RPMI7951 (cell line): ENCODE measurements at places on chromosomes 3 and 15. TPM values are rescaled to one million over a fixed set of nuclear protein-coding genes. Genes with fewer than 3 reads are reported as not detected.
A peak's percentile ranks its signal among the peaks of the same experiment; 100 is the strongest.

DNA sequence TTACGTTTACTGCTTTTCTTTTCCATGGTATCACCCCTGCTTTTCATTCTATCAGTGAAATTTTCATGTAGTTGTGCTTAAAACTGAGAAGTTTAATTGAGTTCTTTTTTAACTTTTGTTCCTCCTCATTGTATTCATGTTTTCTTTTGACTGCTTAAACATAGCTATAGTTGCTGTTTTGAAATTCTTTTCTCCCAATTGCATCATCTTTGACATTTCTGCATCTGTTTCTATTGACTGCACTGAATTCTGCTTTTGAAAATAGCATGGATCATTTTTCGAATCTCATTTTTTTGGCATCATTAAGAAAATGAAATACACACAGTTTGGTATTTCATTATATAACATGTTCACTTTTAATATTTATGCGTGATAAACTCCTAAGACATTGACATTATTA, 694.9 kb downstream of the MECOM start:
- no peak for DNase-seq

- no peak for DNase-seq
Observed at GRCh38 chr15:51332206-51333147, 5.9 kb downstream of the CYP19A1 start.

GRCh38 chr3:137687181-137687879, 76.8 kb upstream of the SOX14 start:
- no peak for DNase-seq

- DNase-seq = no peak
Observed at GRCh38 chr3:155363690-155364070, 70.2 kb upstream of the STRIT1 start.

DNA sequence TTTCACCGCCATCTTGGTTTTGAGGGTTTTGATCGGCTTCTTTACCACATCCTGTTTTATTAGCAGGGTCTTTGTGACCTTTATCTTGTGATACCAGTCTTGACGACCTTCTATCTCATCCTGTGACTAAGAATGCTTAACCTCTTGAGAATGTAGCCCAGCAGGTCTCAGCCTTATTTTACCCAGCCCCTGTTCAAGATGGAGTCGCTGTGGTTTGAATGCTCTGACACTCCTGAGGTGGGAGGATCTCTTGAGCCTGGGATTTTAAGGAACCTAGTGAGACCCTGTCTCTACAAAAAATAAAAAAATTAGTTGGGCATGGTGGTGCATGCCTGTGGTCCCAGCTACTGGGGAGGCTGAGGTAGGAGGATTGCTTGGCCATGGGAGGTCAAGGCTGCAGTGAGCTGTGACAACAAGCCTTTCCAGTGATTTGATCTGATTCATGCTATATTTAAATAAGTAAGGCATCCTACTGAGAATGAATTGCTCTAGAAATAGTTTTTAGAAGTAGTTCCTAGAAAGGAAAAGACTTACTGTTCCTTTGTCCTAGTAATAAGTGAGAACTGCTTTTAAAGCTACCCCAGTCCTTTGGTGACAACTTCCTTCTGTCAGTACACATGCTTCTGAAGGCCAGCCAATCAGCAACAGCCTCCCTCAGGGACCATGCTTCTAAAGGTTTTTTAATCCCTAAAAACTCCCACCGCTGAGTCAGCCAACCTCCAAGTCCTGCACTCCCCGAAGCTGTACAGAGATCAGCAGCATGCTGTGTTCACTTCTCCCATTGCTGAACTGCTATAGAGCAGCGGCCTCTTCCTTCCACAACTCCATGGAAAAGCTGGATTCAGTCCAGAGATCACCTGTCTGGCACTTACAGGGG, 9.1 kb upstream of the CEMIP start:
- no peak for DNase-seq

The TMCO5A gene
- total RNA-seq = not detected in 2 replicates

The SHF gene
- 2.3 and 4.4 TPM in 2 replicates for total RNA-seq

The CD200R1 gene
- 0.48 TPM in 1 of 2 replicates, not detected in the other for total RNA-seq

GRCh38 chr15:78284758-78285157, 14.7 kb downstream of the SKIC8 start:
- no peak for DNase-seq

The CDHR4 gene
- not detected in 2 replicates for total RNA-seq

The HCN4 gene
- not detected in 2 replicates for total RNA-seq

The IP6K1 gene
- total RNA-seq = 26.4 and 32.5 TPM in 2 replicates

GRCh38 chr15:78329625-78330024, 10.5 kb upstream of the CRABP1 start:
- no peak for DNase-seq

- no peak for DNase-seq
Observed at GRCh38 chr3:42935472-42935871, 29.5 kb downstream of the ZNF662 start.

The SLC6A11 gene
- total RNA-seq = not detected in 2 replicates

The RLBP1 gene
- not detected in 2 replicates for total RNA-seq

DNA sequence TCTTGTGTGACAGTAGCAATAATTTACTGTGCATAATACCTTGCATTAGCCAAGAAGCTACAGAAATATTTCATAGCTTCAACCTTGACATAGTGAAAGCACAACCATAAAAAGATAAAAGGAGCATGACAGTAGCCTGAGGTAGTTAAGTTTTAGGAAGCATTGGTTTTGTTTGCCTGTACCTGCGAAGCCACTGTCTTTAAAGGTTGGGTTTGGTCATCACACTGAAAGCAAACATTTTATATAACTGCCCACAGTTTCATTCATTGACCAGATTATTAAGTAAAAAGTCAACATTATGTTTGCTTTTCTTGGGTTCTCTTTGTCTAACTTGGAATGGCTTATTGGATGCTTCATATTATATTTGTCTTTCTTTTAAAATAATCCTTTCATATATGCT, 450.1 kb upstream of the IL12A start:
- DNase-seq = no peak

The TRIM42 gene
- total RNA-seq = not detected in 2 replicates

- DNase-seq = peak; percentile 63
Observed at GRCh38 chr15:57323806-57324589, 52.3 kb upstream of the CGNL1 start.

The NPAP1 gene
- not detected in 2 replicates for total RNA-seq

GRCh38 chr3:192364316-192364715, 363.0 kb downstream of the FGF12 start:
- DNase-seq = no peak

The ROPN1B gene
- 1.2 and 1.3 TPM in 2 replicates for total RNA-seq

- DNase-seq = no peak
Observed at GRCh38 chr3:87207460-87207859, 19.6 kb upstream of the CHMP2B start.

GRCh38 chr3:76178412-76178811, 393.1 kb upstream of the ZNF717 start:
- no peak for DNase-seq
